GM06990 (cell line): ENCODE measurements at places on chromosomes 5 and 9.

DNA sequence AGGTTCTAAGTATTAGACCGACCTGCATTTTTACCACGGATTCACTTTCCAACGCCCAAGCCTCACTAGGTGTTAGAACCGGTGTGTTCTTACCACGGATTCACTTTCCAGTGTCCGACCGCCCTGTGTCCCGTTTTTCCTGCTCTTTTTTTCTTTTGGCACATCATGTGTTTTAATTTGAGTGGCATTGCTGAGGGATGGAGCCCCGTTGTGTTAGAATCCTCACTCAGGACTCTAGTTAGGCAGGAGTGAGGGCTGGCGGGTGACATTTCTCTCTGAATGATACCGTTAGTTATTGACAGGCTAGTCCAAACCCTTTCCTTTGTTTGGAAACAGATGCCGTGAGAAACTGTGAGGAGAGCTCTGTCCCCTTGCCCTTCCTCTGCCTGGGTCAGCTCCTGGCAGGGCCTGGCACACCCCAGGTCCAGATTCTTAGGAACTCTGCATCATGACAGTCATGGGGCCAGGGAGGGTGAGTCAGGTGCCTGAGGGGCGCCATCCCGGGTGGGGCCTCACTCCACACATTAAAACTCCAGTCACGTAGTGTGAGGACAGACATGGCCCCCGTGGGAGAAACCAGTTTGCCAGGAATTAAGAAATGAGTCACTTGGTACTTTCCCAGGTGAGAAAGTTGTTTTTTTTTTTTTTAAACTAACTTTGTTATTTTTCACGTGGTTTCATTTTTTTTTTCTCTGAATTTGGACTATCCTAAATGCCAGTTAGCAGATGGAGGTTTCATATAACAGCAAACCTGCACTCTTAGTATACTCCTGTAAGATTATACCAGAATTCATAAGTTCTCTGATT lies 15.8 kb downstream of the EXOC3 start:
- peak; percentile 66 for DNase-seq

GRCh38 chr5:38816083-38817030 lies 29.5 kb upstream of the OSMR start:
- DNase-seq, result no peak

DNA sequence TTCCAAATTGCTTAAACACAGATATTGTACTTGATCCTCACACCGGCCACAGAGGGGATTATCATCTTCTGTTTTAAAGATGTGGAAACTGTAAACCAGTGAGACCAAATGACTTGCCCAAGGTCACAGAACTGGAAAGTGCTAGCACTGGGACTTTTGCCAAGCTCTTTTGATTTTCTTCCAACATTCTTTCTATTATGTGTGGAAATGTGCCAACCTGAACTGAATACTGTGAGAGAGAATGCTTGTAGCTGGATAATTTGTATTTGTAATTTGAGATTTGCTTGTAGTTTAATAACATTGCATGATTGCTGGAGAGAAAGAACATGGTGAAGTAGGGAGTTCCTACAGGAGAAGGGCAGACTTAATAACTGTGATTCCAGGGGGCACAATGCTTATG lies 977.9 kb upstream of the NUDT12 start:
- no peak for DNase-seq

DNA sequence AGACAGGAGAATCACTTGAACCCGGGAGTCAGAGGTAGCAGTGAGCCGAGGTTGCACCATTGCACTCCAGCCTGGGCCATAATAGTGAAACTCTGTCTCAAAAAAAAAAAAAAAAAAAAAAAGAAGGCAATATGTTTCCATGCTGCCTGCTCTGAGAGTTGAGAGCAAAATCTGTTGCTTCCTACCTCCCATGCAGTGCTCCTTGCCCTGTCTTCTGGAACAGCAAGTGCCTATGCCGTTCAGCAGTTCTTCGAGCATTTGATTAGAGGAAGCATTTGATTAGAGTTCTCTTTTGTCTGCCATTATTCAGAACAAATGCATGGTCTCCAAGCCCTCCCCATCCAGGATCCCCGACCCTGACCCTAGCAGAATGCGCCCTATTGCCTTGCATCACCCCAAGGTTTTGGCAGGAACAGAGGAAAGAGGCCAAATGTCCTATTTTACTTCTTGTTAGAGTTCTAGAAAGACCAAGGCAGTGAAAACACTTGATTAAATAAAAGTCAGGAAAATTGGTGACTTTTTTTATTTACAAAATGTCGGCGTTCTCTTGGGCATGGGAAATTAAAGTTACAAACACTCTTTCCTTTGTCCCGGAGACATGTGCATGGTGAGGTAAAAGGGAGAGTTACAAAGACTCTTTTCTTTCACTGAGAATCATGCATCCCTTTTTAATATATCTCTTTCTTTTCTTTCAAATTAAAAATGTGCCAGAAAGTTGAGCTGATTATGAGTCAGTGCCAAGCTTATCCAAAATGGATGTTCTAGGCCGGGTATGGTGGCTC lies 27.8 kb upstream of the FSD1L start:
- no peak for DNase-seq

- DNase-seq, result peak; percentile 57
Measured at GRCh38 chr5:10355071-10355889, 1.8 kb downstream of the MARCHF6 start.

- no peak for DNase-seq
Measured at GRCh38 chr9:16825971-16826625, 44.4 kb downstream of the BNC2 start.
